HFFc6 (cell line): ENCODE measurements at places on chromosomes 3 and 15. TPM values are rescaled to one million over a fixed set of nuclear protein-coding genes. Genes with fewer than 3 reads are reported as not detected.

Gene ERC2
- total RNA-seq: not detected in 3 replicates

DNA sequence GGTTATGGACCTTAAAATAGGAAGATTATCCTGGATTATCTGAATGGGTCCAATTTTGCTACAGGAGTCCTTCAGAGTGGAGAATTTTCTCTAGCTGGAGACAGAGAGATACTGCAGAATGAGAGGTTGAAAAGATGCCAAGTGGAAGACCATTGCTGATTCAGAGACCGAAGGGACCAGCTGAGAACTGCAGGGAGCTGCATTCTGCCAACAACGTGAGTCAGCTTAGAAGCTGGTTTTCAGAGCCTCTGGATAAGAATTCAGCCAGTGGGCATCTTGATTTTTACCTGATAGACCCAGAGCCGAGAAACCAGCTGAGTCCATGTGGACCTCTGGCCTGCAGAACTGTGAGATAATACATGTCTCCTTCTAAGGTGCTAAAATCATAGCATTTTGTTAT lies 234.0 kb downstream of the NR2F2 start:
- no peak for DNase-seq

DNA sequence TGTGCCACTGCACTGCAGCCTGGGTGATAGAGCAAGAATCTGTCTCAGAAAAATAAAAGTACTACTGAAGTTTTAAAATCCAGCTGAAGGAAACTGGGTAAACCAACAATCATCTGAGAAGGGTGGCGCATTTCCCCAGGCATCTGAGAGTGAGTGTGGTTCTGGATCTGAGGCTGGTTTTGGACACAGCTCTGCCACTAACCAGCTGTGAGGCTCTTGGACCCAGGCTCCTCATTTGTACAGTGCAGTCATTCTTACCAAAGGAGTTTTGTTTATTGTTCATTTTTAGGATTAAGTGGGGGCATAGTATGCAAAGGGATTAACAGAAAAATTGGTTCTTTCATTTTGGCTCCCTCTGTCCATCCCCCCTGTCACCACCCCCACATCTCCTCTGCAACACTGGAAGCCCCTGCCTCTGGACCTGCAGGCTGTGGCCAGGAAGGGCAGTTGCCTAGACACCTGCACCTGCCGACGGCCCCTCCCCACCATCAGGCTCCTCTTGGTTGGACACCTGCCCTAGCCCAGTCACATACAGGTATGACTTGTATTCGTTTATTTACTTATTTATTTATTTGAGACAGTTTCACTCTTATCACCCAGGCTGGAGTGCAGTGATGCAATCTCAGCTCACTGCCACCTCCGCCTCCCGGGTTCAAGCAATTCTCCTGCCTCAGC lies 8.8 kb downstream of the NUP210 start:
- DNase-seq: no peak

- DNase-seq: no peak
Measured at GRCh38 chr3:126527455-126528211, 3.7 kb downstream of the CHST13 start.

DNA sequence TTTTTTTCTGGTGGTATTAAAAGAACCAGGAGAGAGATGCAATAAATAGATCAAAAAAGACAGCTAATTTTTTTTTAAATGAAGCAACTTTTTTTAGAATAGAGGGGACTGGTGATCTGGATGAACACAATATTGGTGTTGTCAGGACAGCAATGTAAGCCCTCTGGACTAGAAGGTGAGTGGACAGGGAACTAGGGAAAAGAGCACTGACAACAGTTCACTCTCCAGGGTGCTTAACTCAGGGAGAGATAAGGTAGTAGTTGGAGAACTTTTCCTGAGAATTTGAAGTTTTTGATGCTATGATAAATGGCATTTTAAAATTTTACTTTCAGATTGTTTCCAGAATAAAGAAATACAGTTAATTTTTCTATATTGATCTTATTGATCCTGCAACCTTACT lies 158.3 kb upstream of the STAC start:
- no peak for DNase-seq

- no peak for DNase-seq
Measured at GRCh38 chr15:67550522-67550921, 8.0 kb downstream of the MAP2K5 start.

DNA sequence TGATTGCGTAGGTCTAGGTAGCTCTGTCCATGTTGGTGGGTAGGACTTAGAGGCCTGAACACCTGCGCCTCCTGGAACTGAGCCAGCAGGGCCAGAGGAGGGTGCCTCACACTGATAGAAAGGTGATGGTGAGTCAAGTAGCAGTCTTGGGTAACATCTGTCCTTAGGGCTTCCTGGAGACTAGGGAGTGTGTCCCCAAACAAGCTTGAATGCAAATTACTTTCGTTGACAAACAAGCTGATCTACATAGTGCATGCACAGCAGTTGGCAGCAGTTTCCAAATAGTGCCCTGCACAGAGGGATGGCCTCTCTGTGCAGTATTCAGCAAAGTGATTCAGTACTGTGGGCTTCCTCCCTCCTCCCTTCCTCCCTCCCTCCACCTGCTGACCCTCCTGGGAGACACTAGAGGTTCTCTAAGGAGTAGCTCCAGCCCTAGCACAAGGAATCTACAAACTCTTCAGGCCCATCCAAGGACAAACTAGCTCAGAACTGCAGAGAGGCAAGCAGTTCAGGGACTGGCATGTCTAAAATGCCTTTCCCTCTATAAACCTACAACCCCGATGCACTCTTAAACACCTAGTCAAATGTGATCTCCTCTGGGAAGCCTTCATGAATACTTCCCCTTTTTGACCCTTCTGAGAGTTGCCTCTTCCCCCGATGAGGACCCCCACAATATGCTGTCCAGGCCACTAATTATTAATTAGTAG lies 61.0 kb downstream of the TLE3 start:
- DNase-seq: no peak

DNA sequence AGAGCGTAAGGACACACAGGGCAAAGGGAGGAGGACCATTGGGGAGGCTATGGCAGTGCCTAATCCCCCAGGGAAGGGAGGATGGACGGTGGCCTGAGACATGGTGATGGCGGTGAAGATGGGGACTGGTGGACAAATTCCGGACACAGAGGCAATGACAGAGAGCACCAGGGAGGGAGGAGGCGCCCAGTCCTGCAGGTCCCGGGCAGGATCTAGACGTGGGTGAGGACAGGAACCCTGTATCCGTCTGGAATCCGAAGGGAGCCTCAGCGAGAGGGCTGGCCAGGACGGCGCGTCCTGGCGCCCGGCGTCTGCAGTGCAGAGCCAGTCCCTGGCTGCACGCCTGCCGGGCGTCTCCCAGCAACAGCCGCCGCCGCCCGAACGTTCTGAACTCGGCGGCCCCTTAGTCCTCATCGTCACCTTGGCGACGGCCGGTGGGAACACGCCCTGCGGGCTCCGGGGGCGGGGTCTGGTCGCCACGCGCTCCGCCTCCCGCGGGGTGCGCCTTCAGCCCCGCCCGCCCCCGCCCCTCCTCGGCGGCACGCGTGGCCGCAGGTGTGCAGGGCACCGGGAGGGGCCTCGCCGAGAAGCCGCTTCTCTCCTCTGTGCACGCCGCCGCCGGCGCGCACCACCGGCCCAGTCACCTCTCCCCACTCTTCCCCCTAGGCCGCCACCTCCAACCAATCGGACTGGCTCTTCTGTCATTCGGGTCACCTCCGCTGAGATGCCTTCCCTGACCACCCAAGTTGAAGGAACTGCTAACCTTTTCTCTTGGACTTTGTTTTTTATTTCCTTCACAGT lies 11.6 kb downstream of the XIRP1 start:
- peak; percentile 73 for DNase-seq

GRCh38 chr15:40696228-40696627 lies 1.3 kb downstream of the RAD51 start:
- no peak for DNase-seq

DNA sequence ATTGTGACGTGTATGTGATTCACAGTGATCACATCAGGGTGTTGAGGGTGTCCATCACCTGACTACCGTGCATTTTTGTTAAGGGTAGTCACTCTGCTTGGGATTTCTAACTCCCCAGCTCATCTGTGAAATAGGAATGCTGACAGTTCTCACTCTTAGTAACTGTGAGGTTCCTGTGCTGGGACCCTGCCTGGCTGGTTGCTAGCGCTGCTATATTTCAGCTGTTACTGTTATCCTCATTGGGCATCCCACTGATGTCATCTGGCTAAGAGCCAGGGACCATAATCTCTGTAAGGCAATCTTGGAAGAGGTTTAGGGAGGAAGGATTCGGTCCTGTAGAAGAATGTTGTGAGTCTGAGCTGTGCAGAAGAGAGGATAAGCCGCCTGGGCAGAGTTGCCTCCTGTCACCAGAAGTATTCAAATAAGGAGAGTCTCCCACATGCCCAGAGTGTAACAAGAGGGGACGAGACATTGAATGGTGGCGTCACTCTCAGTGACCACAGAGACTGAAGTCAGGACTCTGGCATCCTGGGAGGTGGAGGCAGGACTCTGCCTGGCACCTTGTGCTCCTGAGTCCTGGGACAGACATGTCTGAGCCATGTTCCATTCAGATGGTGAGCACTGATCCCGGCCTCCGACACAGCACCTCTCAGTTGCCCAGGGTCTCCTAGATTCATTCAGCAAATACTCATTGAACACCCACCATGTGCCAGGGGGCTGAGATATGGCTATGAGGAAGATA lies 52.2 kb downstream of the FBLN2 start:
- peak; percentile 52 for DNase-seq

GRCh38 chr3:47394881-47395280 lies 14.1 kb downstream of the PTPN23 start:
- no peak for DNase-seq

- no peak for DNase-seq
Measured at GRCh38 chr3:129684270-129684669, 77.8 kb upstream of the PLXND1 start.

Gene TMEM40
- 0.60 TPM in 1 of 3 replicates, not detected in the others for total RNA-seq

DNA sequence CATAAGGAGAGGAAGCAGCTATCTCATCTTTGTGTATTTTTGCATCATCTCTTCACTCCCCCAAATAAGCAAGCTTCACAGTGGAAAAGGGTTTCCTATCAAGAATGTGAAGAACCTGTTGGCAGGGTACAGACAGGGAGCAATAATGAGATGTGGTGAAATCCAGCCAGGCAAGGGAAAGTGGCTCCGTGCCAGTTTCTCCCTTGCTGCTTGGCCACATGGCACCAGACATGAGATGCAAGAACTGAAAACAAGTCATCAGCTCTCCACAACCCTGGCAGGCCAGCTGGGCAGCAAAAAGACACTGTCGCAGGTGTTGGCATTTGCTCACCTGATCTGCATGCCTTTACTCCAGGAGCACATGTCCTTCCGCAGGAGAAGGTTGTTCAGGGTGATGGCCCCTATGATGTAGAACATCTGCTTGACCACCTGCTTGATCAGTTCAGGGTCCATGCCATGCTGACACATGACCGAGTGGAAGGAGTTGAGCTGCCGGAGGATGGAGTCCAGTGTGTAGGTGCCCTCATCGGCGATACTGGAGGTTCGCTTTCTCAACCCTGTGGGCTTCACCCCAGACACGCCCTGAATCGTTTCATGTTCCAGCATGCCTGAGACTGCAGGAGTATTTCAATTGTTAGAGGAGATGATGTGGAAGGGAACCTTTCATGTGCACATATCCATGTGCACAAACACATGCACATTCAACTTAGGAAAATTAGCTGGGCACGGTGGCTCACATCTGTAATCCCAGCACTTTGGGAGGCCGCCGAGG lies 23.3 kb upstream of the MYO5C start:
- no peak for DNase-seq

- DNase-seq: no peak
Measured at GRCh38 chr3:124800511-124801258, 70.4 kb downstream of the UMPS start.

- DNase-seq: no peak
Measured at GRCh38 chr3:71817262-71817661, 32.3 kb upstream of the PROK2 start.

DNA sequence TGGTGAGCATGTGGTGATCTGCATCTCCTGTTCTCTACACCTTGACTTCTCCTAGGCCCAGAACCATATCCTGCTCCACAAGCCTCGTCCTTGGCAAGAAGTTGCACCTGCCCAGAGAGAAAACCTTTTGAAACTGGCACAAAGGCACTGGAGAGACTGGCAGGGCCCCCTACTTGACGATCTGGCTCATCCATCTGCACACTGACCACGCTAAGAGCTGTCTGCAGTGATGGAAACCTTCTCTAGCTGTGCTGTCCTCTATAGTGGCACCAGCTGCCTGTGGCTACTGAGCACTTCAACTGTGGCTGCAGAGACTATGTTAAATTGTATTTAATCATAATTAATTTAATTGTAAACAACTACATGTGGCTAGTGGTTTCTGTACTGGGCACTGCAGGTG lies 26.2 kb upstream of the SRP14 start:
- DNase-seq: no peak

Gene THAP10
- total RNA-seq: 3.0 and 5.1 TPM in 2 replicates

Gene DOCK3
- 0.16 to 0.24 TPM (median 0.21 TPM) in 3 replicates for total RNA-seq

Gene ATP13A5
- total RNA-seq: not detected in 2 replicates

Gene RMDN3
- 32.2 to 43.2 TPM (median 39.7 TPM) in 3 replicates for total RNA-seq

DNA sequence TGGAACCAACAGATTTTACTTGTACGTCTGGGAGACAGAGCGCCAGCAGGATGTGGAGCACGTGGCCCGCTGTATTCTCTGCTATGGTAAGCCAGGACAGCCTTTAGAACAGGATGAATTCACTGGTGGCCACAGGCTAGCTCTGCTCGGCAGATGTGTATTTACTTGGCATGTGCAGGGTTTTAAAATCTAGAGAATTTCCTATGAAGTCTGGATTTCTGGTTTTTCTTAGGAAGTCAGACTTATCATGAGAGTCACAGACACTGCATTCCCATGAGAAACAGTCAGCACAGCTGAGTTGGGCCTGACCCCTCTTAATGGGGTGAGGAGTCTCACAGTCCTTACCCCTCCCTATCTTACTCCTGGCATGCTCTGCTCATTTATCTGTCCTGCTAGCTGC lies 84.6 kb upstream of the COL6A5 start:
- no peak for DNase-seq

- no peak for DNase-seq
Measured at GRCh38 chr3:155581579-155581978, 163.3 kb downstream of the PLCH1 start.

Gene LARP6
- total RNA-seq: 97.7 to 119 TPM (median 105 TPM) in 3 replicates

DNA sequence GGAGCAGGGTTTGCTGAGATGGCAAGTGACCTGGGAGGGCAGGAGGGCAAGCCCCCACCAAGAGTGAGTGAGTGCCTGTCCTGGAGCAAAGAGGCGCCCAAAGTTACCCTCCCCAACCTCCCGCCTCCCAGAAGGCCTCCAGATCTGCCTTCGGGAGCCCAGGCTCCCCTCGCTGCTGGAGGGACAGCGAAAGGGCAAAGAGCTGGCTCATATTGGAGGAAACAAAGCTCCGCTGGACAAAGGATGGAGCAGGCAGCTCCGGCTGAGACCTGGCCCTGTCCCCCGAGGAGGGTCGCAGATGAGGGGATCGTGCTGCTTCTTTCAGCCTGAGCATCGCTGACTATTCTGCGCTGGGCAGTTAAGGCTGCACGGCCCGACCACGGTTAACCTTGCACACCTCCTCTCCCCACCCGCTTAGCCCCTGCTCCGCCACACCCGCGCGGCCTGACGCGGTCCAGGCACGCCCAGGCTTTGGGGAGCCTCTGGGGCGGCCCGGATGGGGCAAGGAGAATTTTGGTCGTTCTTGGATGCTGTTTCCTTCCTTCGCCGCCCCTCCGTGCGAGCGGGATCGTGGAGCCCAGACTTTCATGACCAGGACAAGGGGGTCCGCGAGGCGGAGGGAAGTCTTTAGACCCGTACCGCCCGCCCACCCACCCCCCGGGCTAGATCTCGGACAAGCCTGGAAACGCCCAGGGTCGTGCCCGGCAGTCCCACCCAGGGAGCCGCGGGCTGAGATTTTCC lies 651 bp downstream of the PLCD1 start:
- no peak for DNase-seq

- DNase-seq: no peak
Measured at GRCh38 chr15:58921267-58921790, 12.2 kb downstream of the SLTM start.
